ENCODE measurements at places on chromosomes 12 and 14.

GRCh38 chr12:52618866-52619265 is 507 bp upstream of the KRT73 start:
- DNase-seq: peak; percentile 27
- no peaks in the 10 kb centered on the region for H3K4me1 ChIP-seq
- no peaks in the 10 kb centered on the region for H3K27me3 ChIP-seq
- no peak overlapping the region for H3K27ac ChIP-seq
- H3K36me3 ChIP-seq: no peaks in the 10 kb centered on the region

DNA sequence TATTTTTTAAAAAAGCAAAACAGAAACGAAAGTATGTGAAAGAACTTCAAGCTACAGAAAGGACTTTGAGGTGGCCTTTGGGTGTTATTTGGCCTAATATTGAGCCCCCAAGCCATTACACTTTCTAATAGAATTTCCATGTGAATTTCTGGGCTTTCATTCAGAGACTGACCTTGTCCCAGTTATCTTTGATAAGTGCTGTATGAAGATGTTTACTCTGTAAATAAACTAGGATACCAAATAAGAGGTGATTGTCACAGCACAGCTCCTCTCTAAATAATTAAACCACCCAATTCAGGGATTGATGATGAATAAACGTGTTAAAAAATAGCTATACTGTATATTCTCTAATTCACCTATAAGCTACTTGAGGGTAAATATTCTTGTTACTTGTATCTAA is 32.8 kb upstream of the PPFIBP1 start:
- no peaks in the 10 kb centered on the region for H3K4me1 ChIP-seq
- H3K27ac ChIP-seq: no peak overlapping the region
- no peaks in the 10 kb centered on the region for H3K27me3 ChIP-seq
- DNase-seq: no peak
- no peaks in the 10 kb centered on the region for H3K36me3 ChIP-seq

GRCh38 chr14:22333422-22334274 is 255.4 kb downstream of the DAD1 start:
- no peaks in the 10 kb centered on the region for H3K4me1 ChIP-seq
- H3K27me3 ChIP-seq: no peaks in the 10 kb centered on the region
- no peaks in the 10 kb centered on the region for H3K36me3 ChIP-seq
- no peak for DNase-seq

DNA sequence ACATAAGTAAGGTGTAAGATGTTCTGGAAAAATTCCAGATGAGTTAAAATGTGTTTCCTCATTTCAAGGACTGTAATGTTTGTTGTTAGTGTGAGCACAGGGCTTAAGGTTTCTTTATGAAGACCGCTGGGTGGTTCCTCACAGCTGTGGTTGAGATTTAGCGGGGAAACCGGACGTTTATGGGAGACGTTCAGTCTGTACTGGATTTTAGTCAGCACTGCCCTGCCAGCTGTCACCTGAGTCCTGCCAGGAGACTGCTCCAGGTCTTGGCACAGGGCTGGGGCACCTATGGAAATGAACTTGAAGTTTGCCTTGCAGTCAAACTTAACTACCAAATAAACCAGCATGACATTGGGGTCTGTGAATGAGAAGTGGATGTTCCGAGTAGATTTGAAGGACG is 555.2 kb downstream of the DIO2 start:
- H3K27ac ChIP-seq: no peak overlapping the region
- H3K27me3 ChIP-seq: no peaks in the 10 kb centered on the region
- no peak overlapping the region for H3K4me3 ChIP-seq
- H3K4me1 ChIP-seq: no peaks in the 10 kb centered on the region
- DNase-seq: no peak

GRCh38 chr12:108793756-108794441 is 62.6 kb upstream of the CORO1C start:
- DNase-seq: no peak
- H3K4me1 ChIP-seq: peaks cover 3% of the 10 kb centered on the region
- H3K27me3 ChIP-seq: no peaks in the 10 kb centered on the region
- no peak overlapping the region for H3K4me3 ChIP-seq

- H3K27me3 ChIP-seq: no peaks in the 10 kb centered on the region
- no peak for DNase-seq
- H3K27ac ChIP-seq: no peak overlapping the region
- peaks cover 6% of the 10 kb centered on the region for H3K4me1 ChIP-seq
- peak overlapping the region; percentile 61 for H3K4me3 ChIP-seq
- no peaks in the 10 kb centered on the region for H3K36me3 ChIP-seq
These were observed 3.6 kb upstream of the MORN3 start for GRCh38 chr12:121673013-121673511.

- no peak overlapping the region for H3K4me3 ChIP-seq
- no peaks in the 10 kb centered on the region for H3K27me3 ChIP-seq
- peak overlapping the region; percentile 59 for H3K27ac ChIP-seq
- peaks cover 39% of the 10 kb centered on the region for H3K4me1 ChIP-seq
- H3K36me3 ChIP-seq: no peaks in the 10 kb centered on the region
These were observed 61.1 kb downstream of the NCOR2 start for GRCh38 chr12:124506145-124506831.

- no peak for DNase-seq
- no peak overlapping the region for H3K4me3 ChIP-seq
- H3K4me1 ChIP-seq: no peaks in the 10 kb centered on the region
- no peaks in the 10 kb centered on the region for H3K36me3 ChIP-seq
- H3K27me3 ChIP-seq: no peaks in the 10 kb centered on the region
- H3K27ac ChIP-seq: no peak overlapping the region
These were observed 187.4 kb downstream of the EFCAB11 start for GRCh38 chr14:89767131-89767530.
